Effector CD4-positive, alpha-beta T cell (primary cell): ENCODE measurements at places on chromosomes 5 and 9.
A peak's percentile ranks its signal among the peaks of the same experiment; 100 is the strongest.

GRCh38 chr5:4758550-4758949 lies 381.6 kb upstream of the ADAMTS16 start:
- no peak for DNase-seq

DNA sequence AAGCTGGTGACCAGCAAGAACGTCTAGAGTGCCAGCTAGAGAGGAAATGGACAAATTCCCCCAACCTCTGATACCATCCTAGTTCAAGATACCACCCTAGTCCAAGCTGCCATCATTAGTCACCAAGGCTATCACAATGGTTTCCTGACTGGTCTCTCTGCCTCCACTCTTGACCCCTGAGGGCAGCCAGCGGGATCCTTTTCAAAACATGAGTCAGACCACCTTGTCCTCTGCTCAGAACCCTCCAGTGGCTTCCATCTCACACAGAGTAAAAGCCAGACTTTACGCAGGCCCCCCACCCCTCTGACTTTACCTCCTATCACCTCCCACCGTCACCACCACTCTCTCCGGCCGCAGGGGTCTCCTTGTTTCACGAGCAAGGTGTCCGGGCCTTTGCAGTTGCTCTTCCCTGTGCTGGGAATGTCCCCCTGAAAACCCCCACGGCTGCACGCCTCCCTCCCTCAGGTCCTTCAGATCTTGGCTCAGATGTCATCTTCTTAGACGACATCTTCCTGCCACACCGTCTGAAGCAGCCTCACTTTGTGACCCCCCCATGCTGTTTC lies 42.2 kb upstream of the FBXW11 start:
- DNase-seq = no peak

- DNase-seq = no peak
Measured at GRCh38 chr5:128546658-128547281, 8.7 kb upstream of the FBN2 start.

GRCh38 chr5:107300721-107301327 lies 369.9 kb downstream of the EFNA5 start:
- DNase-seq = no peak

- DNase-seq = no peak
Measured at GRCh38 chr5:113663879-113664541, 150.5 kb downstream of the YTHDC2 start.

GRCh38 chr5:143557061-143557818 lies 153.8 kb upstream of the NR3C1 start:
- DNase-seq = no peak

DNA sequence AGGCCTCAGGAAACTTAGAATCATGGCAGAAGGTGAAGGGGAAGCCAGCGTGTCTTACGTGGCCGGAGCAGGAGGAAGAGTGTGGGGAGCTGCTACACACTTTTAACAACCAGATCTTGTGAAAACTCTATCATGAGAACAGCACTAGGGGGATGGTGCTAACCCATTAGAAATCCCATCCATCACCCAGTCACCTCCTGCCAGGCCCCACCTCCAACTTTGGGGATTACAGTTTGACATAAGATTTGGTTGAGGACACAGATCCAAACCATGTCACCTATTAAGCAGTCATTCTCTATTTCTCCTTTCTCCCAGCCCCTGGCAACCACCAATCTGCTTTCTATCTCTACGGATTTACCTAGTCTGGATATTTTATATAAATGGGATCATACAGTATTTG lies 26.9 kb downstream of the PBX3 start:
- no peak for DNase-seq

DNA sequence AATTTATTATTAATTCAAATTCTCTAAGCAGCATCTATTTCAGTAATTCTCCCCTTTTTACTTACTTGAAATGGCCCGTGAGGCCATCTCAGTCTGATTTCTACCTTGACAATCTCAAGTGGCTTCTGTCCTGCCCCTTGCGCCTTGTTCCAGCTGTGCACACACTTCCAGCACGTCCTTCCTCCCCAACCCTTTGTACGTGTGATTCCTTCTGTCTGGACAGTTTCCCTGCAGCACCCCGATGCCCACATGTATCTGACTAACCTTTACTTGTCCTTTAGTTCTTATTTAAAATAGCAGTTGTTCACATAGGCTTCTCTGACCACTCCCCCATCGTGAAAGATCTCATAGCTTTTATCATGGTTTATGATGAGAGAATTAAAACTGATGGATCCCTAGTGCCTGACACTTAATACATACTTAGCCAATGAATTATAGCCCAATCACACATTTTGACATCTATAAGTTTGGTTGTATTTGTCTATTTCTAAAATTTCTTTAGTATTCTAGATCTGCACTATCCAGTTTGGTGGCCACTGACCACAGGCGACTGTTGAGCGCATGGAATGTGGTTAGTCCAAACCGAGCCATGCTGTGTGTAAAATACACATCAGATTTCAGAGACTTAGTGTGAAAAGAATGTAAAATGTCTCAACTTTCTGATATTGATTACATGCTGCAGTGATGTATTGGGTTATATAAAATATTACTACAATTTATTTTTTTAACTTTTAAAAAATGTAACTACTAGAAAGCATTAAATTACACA lies 14.3 kb downstream of the ZBTB34 start:
- DNase-seq = no peak

DNA sequence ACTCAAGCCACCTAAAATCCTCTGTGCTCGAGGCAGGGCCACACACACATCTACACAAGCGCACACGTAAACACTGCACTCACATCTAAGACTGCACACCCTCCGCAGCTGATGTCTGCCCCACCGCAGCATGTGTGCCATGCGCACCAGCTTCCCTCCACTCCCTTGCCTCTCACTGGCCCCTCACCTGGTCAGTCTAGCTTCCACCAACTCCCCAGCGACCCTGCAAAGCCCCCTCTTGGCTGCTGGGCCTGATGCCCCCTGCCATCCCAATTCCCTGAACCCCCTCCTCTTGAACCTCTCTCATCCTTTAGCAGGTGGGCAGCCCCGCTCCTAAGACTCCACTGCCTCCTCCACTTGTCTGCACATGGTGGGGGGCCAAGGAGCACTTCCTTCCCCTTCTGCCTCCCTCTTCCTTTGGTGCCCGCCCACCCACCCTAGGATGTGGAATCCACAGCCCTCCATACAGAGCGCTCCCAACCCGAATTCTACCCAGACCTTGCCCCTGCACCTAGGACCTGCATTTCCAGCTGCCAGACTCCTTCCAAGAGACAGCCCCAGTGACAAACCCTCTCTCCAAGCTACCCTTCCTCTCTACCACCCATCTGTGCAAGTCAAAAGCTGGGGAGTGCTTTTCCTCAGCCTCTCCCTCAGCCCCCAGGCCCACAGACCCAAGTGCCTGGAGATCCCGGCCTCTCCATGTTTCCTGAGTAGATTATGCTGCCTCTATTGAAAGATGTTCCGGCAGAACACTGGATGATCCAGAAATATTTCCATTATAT lies 23.9 kb downstream of the ADAMTS2 start:
- no peak for DNase-seq

DNA sequence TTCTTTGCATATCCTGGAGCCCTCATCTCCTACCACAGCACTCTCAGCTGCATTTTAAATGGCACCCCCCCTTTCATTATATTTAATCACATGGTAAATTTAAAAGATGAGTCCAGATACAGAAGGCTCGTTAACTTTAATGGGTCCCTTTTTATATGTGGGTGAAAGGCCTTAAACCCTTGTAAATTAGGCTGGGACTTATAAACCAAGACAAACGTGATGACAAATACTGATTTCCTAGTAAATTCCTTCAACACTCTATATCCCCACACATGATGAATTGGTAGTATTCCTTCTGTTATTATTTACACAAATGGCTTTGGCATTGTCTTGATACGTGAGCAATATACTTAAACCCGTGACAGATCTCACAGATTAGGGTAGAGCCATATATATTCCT lies 210.6 kb downstream of the CAAP1 start:
- DNase-seq = no peak

- DNase-seq = no peak
Measured at GRCh38 chr5:150519560-150519945, 11.6 kb downstream of the NDST1 start.

- DNase-seq = no peak
Measured at GRCh38 chr5:141374627-141375026, 936 bp downstream of the PCDHGA6 start.

DNA sequence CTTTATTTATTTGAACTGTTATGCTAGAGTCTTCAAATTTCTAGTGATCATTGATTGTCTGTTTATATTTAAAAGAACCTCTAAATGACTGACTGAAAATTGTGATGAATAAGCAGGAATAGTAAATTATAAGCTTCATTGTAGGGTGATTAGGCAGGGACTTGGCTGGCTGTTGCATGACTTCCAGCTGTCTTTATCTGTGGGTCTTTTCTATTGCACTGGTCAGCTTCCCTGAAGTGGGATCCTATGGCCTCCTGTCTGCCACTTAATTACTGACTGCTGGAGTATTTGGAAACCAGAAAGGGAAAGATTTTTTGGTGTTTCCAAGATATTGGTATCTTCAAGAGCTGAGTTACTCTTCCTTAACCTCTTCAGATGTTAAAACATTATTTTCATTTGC lies 123.0 kb upstream of the CCNH start:
- no peak for DNase-seq

- DNase-seq = no peak
Measured at GRCh38 chr9:38046661-38047300, 22.2 kb downstream of the SHB start.

DNA sequence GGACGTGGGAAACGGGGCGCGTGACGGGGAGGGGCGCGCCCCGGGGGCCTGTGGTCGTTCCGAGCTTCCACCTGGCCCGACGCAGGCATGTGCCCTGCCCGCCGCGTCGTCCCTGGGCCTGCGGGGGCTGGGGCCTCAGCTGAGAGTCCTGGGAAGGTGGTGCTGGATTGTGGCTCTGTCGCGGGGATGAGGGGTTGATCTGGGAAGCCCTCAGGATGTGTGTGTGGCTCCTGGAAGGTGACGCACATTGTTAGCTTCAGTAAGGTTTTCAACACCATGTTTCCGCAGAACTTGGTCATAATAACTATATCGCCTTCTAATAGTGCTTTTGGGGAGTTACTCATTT lies 589.1 kb downstream of the MTRR start:
- DNase-seq = no peak

DNA sequence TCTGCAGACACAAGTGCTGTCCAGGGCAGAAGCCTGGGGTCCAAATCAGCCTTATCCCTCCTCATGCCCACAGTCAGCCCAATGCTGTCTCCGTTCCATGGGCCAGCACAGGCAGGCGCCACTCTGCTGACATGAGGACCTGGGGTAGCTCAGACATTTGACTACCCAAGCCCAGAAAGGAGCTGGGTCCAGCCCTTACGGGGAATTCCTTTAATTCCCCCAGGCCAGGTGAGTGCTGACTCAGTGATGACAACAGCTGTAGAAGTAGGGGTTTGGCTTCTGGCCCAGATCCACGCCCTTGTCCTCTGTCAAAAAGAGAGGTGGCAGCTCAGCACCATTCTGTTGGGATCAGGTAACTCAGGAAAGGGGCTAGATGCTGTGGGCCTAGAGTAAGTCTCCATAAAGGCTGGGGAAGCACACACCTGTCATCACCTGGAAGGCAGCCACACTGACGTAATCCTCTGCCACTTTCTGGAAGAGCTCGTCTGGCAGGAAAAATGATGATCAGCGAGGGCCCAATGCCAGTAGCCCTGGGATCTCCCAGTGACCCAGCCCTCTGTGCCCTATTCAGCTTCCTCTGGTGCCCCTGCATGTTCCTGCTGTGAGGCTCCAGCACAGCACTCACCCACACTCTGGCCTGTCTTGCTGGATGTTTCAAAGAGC lies 1.9 kb downstream of the RAB24 start:
- no peak for DNase-seq

- no peak for DNase-seq
Measured at GRCh38 chr5:14186059-14186830, 43.1 kb downstream of the TRIO start.

DNA sequence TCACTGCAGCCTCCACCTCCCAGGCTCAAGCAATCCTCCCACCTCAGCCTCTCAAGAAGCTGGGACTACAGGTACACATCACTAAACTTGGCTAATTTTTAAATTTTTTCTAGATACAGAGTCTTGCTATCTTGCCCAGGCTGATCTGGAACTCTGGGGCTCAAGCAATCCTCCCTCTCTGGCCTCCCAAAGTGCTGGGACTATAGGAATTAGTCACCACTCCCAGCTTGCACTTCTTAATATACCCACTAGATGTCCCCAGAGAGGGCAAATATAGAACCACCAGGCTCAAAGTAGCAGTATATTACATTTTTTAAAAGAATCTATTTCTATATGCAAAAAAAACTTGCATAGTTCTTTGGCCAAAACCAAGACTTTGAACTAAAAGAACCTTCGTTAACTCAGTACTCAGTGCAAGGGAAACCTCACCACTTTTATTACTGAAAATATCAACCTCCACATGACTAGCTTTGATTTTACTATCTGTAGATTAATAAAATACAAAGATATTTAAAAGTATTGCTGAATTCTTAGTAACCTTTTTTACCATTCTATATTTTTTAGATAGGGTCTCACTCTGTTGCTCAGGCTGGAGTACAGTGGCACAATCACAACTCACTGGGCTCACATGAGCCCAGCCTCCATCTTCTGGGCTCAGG lies 25.8 kb upstream of the HSD17B3 start:
- DNase-seq = peak; percentile 24

- no peak for DNase-seq
Measured at GRCh38 chr5:44396312-44396711, 7.1 kb upstream of the FGF10 start.

GRCh38 chr5:112333331-112333781 lies 85.7 kb downstream of the EPB41L4A start:
- no peak for DNase-seq

DNA sequence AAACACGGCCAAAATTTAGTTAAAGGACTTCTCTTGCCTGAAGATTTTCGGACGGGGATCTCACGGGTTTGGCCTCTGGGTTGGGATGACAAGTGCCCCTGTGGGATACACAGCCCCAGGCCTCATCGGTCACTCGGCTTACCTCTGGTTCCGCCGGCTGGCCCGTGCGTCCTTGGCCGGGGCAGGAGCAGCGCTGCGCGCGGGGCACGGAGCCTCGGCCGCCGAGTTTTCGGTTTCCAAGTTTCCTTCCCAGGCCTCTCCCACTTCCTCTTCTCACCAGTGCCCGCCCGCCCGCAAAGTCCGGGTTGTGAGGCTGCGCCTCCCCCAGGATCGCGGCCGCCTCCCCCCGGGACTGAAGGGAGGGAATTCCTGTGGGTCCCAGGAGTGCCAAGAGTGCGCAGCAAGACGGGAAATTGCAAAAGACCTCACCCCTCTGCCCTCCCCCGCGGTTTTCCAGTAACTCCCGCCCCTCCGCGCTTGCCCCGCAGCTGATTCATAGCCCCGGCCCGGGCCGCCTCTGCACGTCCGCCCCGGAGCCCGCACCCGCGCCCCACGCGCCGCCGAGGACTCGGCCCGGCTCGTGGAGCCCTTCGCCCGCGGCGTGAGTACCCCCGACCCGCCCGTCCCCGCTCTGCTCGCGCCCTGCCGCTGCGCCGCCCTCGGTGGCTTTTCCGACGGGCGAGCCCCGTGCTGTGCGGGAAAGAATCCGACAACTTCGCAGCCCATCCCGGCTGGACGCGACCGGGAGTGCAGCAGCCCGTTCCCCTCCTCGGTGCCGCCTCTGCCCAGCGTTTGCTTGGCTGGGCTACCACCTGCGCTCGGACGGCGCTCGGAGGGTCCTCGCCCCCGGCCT lies at the start of gene OSMR:
OSMR (plus strand) TSS at position 487 of the 853 bp plus-strand sequence. CDS start 23,033 bp downstream, outside the sequence.
- DNase-seq = no peak
